Stimulated activated CD4-positive, alpha-beta T cell treated with anti-CD3 and anti-CD28 coated beads, Interleukin-1b, Interleukin-23, amount 100 ng/mL, for 4 hours (primary cell): ENCODE measurements at places on chromosomes 4 and X.

DNA sequence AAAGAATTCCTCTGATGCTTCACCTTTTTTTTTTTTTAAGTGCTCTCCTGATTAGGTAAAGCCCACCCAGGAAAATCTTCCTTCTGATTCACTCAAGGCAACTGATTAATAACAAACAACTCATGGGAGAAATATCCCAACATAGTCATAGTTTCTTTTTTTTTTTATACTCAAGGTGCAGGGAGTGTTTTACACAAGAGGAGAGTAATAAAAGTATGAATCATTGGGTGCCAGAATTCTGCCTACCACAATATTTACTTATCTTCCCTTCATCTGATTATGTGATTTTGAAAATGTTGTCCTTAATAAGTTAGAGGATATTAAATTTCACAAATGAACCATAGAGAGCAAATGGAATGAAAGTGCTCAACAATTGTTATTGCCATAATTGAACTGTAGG is 329.9 kb downstream of the TECRL start:
- DNase-seq = no peak

GRCh38 chrX:275967-276580 is 5.1 kb upstream of the PLCXD1 start:
- DNase-seq = no peak

DNA sequence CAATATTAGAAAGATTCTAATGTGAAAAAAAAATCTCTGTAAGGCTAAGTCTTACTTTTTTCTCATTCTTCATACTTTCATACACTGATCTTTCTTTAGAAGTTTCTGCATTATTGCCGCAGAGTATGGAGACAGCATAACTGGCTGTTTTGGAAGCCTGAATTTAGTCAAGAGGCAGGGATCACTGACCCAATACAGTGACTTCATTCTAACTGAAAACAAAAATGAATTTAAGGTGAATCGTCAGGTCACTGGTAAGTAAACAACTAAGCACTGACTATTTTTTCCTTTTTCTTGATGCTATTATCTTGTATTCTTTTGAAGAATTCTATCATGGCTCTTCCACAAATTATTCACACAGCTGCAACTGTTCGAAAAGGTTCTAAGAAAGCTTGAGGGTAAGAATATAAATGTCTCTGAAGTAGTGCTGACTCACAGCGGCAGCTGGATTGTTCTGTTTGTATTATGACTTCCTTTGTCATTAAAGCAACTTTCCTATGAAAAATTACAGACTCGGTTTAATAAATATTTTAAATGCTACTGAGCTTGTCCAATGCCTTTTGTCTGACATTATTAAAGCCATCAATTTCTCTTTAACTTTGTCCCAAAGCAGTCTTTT is 609.3 kb downstream of the FSTL5 start:
- DNase-seq = no peak

- DNase-seq = no peak
These were observed 741 bp downstream of the SPATA18 start for GRCh38 chr4:52051615-52052474.

- no peak for DNase-seq
These were observed 725.8 kb downstream of the RAPGEF2 start for GRCh38 chr4:159828687-159829086.

- no peak for DNase-seq
These were observed 329.2 kb downstream of the INPP4B start for GRCh38 chr4:142516686-142517526.

DNA sequence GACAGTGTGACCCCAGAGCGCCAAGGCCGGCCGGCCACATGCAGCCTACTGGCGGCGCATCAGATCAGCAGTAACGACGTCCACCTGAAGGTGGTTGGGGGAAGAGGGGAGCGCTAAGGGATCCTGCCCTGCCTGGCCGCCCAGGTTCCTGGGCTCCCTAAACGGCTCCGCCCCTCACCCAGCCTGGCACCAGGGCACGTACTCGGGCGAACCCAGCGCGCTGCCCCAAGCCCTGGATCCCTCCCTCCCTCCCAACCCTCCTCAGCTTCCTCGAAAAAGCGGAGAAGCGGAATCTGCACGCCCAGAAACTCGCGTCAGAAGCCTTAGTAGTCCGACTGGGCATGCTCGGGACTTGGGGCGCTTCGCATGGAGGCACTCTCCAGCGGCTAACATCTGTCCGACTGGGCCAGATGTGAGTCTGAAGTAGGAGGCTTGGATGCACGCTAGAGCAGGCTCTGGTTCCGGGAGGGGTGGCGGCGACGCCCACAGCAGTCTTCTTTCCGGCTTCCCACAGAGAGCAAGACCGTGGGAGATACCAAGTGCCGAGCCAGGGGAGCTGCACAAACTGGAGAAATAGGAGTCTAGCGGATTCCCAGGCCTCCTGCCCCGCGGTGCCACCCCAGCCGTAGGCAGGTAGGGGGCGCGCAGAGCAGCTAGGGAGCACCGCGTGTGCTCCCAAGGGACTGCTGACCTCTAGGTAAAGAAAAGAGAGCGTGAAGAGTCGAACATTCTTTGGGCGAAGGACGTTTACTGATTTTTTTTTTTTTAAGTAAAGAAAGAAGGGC is 114.3 kb upstream of the TEX13C start:
- no peak for DNase-seq

DNA sequence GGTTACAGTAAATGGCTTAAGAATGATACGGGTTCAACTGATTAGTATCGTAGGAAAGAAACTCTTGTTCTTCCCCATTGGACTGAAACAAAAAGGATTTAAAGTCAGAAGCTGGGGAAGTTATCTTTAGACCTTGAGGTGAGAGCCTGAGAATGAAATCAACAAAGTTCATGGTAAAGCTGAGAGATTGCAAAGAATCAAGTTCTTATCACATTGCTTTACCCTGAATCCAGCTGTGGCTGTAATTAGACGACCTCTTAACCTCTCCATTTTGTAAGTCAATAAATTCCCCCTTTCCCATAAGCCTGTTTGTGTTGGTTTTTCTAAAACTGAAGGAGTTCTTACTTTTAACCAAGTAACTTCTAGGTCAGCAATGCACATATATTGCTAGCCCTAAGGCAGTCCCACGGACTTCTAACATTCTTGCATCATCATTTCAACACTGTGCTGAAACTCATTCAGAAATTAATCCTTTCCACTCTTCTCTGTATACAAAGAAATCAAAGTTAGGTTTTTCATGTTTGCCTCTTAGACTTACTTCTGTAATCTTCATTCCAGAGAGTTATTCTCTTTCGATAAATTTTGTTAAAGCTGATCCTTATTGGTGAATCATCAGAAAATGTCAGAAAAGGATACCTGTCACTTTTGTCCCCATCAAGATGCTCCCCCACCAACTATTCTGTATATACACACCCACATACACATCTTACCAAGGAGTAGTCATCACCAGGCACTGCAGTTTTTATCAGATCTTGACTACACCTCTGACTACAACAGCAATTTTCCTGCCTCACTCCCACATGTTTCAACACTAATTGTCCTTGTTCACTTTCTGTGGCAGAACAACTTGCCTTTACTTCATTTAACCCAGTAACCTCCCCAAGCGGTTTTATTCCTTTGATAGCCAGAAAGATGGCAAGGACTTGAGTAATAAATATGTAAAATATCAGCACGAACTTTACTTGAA is 77.9 kb upstream of the STK26 start:
- DNase-seq = no peak

GRCh38 chr4:182343453-182343852 is 100.3 kb downstream of the TENM3 start:
- no peak for DNase-seq

- DNase-seq = no peak
These were observed 455.6 kb downstream of the TMA16 start for GRCh38 chr4:163949976-163950601.

GRCh38 chrX:65536291-65536690 is 1.7 kb upstream of the LAS1L start:
- no peak for DNase-seq

- DNase-seq = peak; percentile 12
These were observed 733 bp upstream of the NAA15 start for GRCh38 chr4:139300431-139301112.

DNA sequence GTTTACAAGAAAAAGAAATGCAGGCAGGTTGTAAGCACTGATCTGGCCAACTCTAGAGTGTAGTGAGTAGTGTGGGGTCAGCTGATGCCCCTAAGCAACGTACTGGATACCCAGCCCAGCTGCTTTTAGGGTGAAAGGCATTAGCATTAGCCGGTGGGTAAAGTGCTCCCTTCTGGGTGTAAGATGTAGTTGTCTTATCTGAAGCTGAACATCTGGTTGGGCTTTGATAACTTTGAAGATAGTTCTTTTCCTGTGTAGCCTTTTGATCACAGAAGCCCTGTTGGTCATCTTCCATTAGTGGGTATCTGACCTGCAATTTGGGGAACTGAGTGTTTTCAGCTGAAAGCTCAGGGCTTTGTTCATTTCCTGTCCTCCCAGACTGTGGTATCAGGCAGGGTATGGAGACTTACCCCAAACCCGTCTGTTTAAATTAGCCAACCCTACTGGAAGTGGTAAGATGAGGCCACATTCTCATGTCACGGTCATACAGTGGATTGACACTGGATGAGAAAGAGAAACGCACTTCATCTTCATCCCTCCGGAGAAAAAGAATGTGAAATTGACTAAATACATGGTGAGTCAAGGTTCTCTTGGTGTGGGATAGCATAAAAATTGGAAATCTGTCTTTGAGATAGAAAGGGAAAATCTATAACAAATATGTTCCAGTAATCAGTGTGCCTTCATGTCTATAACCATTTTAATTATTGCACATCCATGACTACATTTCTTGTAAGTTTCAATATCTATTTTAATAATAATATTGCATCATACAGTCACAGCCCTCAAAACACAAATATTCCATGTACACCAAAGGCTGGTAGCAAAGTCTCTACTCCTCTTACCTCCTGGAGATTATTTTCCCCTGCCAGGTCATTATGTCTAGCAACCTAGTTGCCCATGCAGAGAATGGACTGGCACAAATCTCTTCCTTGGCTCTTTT is 8.7 kb downstream of the RHOH start:
- no peak for DNase-seq

- peak; percentile 18 for DNase-seq
These were observed 93.3 kb downstream of the ANXA3 start for GRCh38 chr4:78644744-78645330.

- no peak for DNase-seq
These were observed 260.9 kb upstream of the RPS6KA3 start for GRCh38 chrX:20527558-20528011.

DNA sequence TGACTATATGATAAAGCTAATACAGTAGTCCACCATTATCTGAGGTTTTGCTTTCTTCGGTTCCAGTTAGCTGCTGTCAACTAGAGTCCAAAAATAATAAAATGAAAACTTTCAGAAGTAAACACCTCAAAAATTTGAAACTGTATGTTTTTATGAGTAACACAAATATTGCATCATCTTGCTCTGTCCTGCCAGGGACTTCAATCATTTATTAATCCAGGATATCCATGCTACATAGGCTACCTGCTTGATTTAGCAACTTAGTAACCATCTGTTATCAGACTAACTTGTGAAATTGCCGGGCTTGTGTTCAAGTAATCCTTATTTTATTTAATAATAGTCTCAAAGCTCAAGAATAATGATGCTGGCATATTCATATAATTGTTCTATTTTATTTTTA is 1537.8 kb upstream of the PABPC4L start:
- no peak for DNase-seq

DNA sequence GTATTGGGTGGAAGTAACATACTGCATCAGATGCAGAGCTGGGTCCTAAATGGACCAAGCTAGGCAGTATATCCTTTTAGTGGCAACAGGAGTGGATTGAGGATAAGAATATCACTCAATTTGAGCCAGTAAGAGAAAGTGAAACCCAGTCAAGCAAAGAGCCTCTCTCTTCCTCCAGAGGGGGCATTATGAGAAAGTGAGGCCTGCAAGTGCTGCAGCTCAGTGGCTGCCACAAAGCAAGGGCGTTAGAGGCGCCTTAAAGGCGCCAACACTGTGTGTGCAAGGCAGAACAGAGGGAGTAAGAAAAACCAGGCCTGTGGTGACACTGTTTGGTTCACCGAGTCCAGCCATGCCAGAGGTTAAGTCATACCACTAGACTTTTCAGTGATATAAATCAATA is 17.5 kb downstream of the STX18 start:
- DNase-seq = no peak

DNA sequence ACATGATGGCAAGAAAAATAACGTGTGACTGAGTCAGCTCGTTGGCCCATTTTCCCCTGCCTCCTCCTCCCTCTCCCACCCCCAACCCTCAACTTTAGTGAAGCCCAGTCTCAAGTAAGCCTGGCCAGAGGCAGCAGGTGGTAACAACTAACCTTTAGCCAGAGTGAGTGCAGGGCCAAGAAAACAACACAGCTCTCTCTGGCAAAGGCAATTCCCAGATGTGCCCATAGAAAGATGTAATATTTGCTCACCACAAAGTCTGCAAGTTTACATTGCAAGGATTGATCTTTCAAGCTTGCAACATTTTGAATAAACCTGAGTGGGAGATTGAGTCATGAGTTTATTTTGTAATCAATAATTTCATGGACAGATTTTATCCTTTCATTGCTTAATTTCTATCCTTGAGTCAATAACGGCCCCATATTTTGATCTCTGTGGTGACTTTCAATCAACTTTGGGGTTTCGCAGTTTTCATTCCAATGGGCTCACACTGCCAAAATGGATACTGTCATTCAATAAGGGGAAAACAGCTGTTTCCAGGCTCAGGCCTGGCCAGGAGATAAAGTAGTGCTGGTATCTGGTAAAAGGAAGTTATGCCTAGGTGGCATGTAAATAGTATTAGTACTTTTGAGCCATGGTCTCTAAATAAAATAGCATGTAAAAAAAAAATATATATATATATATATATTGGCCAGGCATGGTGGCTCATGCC is 130.7 kb upstream of the TMEM164 start:
- DNase-seq = no peak

- DNase-seq = no peak
These were observed 142.7 kb upstream of the NALF2 start for GRCh38 chrX:69361311-69361845.

DNA sequence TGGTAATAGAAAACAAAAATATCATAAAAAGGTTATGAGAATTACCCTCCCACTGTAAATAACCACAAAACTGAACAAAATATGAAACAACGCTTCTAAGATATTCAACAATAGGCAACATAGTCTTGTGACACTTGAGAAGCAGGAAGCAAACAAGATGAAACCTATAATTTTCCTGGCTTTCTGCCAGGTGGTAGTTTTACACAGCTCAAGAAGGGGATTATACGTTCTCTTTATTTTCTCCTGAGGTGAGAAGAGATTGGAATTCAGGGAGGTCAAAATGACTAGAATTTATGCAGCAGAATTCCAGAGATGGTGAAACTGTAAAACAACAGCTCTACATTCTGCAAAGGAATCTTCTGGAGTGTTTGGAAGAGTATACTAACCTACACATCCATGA is 186.0 kb downstream of the HHIP start:
- no peak for DNase-seq

DNA sequence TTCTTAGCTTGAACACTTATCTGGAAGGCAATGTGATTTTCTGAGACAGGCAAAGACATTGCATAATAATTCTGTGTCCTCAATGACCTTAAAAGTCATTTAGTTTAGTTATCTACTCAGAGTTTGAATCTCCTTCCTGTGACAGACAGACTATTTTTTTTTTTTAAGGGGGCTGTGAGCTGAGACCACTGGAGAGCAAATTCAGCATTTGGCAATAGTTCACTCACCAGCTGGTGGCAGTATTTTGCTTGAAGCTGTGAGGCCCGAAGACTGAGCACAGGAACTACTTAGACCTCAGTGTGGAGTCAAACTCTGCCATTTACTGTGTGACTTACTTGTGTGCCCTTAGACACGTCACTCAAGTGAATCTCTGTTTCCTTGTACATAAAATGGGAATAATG is 22.9 kb upstream of the CPE start:
- DNase-seq = no peak

GRCh38 chr4:38166082-38166481 is 205.9 kb downstream of the PTTG2 start:
- DNase-seq = no peak

GRCh38 chr4:60359746-60360367 is 840.3 kb upstream of the ADGRL3 start:
- no peak for DNase-seq
